ENCODE measurements at places on chromosomes 12 and 14.

DNA sequence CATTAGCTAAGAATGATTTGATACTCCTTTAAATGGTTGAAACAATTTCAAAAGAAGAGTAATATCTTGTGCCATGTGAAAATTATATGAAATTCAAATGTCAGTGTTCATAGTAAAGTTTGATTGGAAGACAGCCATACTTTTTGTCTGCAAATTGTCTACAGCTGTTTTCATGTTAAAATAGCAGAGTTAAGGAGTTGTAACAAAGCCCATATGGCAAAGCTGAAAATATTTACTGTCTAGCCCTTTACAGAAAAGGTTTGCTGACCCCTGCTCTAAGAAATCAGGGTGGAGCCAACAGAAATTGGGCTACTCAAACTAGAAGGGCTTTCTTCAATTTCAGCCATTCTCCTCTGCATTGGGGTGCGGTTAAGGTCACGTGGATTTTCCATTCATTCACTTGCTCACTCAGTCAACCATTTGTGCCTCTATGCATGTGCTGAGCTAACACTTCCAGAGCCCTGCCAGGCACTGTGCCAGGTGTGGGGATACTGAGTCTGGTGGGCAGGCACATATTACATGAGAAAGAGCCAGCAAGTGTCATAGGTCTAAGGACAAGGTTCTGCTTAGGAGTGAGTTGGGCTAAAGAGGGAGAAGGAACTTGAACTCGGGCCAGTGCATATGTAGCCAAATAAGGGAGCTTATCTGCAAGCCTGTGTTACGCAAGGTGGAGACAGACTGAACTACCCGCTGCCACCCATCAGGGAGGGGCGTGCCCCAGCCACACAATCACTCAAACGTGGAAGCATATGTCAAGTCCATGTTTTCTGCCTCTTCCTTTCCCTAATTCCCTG lies 139.8 kb upstream of the NOS1 start:
- peak; percentile 14 for DNase-seq

- no peak for DNase-seq
These were observed 53.1 kb downstream of the PARP11 start for GRCh38 chr12:3820122-3820521.

- no peak for DNase-seq
These were observed 2.3 kb downstream of the DLK1 start for GRCh38 chr14:100728962-100729361.

GRCh38 chr12:63844391-63845341 lies at the start of gene SRGAP1:
Gene SRGAP1 (plus strand): TSS chr12:63844700. CDS start chr12:63844817, 117 bp downstream.
- no peak for DNase-seq

DNA sequence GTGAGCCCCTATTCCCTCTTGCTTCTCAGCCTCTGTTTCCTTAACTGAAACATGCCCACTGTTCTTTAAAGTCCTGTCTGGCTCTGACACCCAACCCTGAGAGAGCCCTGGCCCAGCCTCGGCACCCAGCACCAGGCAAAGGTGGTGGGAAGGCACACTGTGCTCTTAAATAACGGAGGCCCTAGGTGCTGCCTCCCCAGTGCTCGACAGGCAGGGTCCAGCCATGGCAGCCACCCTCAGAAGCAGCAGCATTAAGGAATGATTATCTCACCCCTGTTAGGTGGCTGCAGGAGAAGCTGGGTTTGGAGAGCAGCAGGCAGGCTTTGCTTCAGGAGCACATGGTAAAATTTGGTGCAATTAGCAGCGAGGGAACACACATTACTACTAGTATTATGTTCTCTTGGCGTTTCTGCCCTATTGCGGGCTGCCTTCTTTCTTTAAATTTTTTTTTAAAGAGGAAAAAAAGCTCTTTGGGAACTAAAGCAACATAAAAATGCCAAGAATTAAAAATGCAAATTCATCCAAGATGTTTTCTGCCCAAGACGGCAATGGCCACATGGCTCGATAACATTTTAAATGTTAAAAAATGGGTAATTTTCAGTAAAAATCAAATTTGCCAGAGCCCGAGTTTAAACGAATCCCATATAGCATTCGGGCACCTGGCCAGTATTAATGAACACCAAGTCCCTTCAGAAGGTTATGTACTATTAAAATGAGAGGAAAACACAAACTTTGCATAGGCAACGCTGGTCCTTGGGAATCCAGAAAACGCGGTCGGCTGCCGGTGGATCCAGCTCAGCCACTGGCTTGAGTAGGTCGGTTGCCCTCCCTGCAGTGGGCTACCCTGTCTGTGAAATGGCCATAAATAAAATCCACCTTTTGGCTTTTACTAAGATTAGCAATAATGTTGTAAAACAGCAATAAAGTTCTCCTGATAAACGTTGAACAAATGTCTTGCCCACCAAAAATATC lies 152.2 kb downstream of the BCL11B start:
- no peak for DNase-seq

DNA sequence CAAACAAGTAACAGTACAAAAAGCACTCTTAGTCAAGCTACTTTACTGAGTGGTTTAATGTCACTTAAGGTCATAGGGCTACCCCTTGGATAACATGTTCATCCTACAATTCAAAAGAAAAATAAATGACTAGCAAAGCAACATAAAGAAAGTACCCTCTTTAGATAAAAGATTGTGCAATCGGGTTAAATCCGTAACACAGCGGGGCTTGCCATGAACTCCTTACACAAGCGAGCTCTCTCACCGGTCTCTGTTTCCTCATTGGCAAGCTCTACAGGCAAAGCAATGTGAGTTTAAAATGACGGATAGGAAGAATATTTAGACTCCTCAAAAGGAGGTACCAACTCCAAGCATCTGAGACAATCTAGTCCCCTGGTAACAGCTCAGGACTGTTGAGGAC lies 140.6 kb downstream of the EGLN3 start:
- DNase-seq = no peak

DNA sequence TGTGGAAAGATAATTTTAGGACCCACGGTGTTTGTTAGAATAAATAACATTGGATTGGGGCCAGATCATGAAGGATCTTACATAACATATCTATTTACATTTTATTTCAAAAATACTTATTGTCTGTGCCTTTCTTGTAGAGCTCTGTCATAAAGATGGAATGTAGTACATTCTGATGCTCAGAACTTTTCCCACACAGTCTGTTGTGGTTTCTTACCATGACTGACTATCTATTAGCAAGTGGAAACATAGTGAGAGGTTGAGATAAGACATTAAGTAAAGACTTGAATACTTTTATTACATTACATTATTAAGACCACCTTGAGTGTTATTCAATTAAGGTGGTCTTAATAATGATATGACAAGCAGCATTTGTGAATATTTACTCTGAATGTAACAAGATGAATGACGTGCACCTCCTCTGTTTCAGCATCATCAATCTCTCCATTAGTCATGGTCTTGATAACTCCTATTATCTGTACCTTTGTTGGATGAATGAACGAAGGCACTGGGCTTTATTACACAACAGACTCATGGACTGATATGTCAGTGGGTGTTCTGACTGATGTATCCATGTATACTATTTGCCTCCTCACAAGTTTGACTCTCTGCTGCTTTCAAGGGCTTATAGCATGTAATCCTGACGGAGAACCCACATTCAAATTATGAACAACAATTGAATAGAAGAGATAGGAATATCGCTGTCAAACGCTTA lies 883.0 kb upstream of the FLRT2 start:
- no peak for DNase-seq

Data from SIG-M5 (cell line).